ENCODE measurements at places on chromosomes 1 and 21.

GRCh38 chr1:157370698-157371097, 181.6 kb downstream of the FCRL5 start:
- no peak for DNase-seq

GRCh38 chr1:2628191-2628932, 4.5 kb downstream of the MMEL1 start:
- no peak for DNase-seq

GRCh38 chr1:51578383-51579109, 38.3 kb upstream of the OSBPL9 start:
- DNase-seq, result no peak

DNA sequence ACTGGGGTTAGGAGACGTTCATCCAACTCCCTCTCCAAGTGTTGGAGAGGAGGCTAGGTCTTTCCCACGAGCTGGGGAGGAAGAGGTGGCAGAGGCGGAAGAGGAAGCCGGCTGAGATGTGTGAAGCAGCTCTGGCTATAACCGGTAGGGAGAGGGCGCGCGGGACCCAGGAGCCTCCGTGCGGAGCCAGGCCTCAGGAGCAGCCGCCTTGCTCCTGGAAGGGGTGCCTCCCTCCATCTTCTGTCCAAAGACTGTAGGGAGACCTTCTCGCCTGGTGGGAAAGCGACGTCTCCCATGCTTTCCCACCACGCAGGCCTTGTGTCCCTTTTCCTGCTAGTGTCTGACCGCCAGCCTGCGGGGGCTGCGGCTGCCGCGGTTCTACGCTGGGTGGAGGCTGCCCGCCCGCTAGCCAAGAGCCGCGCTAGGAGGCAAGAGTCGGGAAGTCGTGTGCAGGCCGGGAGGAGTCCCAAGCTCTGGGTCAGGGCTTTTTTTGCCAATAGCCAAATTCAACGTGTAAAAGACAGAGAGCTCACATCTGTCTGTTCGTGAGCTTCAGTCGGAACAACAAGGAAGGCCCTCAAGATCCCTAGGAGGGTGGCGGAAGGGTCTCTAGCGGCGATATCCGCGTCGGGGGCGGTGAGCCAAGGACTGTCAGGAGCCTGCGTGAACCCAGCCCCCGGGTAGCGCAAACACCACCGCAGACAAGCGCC, 8.4 kb upstream of the NBPF11 start:
- DNase-seq, result no peak

- no peak for DNase-seq
Measured at GRCh38 chr1:6691507-6691906, 10.1 kb downstream of the DNAJC11 start.
